ENCODE measurements at places on chromosomes 12 and 14.
A peak's percentile ranks its signal among the peaks of the same experiment; 100 is the strongest.

DNA sequence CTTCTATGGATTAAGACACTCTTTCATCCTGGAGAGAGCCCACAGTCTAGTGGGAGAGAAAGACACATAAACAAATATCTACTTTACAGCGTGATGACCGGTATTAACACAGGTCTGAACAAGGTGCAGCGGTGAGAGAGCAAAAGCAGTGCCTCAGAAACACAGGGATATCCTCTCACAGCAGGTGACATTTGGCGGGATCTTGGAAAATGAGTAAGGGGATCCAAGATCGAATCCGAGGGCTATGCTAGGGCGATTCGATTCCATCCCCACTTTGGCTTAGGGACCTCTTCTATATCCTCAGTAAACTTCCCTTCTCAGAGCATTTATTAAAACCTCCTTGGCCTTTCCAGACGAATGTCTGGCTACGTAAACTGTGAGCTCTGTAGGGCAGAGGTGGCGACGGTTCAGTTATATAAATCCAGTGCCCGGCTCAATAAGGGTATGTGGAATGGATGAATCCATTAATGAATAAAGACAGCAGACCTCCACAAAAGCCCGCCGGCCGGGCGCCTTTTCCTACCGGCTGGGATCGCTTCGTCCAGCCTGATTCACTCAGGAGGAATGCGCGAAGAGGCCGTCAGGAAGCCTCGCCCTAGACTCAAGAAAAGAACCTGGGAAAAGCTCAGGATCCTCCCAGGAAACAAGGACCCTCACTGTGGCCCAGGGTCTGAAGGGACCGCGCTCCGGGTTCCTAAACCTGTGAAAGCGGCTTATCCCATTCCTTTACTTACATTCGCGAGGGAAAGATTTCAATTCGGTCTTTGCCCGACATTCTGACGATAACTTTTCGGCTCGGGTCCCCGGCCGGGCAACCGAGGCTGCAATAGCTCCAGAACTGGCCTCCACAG lies 455 bp downstream of the ATP6V1D start:
- DNase-seq: peak; percentile 52

GRCh38 chr14:31090883-31091764 lies 64.9 kb upstream of the STRN3 start:
- no peak for DNase-seq

GRCh38 chr14:91341751-91342154 lies 75.9 kb downstream of the CCDC88C start:
- DNase-seq: no peak

DNA sequence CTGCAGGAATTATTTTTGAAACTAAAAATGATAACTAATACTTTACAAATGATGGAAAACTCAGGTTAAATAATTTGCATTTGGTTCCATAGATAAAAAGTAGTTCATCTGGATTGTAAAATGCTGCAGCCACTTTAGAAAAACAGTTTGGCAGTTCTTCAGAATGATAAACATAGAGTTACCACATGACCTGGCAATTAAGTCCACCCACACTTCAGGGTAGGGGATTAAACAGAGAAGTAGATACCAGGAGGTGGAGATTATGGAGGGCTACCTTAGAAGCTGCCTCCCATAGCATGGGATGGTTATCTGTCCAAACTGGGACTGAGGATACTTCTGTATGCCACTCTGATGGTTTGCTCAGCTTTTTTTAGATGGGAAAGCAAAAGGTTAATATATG lies 22.2 kb downstream of the ARF6 start:
- DNase-seq: no peak

DNA sequence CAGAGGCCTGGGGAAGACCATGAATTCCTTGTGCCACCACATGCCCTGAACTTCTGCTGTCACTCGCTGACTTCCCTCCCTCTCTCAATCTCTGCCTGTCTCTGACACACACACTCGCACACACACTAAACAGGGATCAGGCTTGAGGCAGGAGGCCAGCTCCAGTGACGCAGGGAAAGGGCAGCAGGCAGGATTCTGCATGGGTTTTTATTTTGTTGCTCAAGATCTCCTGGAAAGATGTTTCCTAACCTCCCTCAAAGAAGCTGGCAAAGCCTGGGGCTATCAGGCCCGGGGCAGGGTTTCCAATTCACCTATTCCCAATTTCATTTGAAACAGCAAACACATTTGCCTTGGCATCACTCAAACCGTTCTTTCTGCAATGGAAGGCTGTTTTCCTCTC lies 27.7 kb upstream of the PEX5 start:
- DNase-seq: no peak

- DNase-seq: no peak
Measured at GRCh38 chr12:56220611-56221231, 1.0 kb downstream of the RNF41 start.

DNA sequence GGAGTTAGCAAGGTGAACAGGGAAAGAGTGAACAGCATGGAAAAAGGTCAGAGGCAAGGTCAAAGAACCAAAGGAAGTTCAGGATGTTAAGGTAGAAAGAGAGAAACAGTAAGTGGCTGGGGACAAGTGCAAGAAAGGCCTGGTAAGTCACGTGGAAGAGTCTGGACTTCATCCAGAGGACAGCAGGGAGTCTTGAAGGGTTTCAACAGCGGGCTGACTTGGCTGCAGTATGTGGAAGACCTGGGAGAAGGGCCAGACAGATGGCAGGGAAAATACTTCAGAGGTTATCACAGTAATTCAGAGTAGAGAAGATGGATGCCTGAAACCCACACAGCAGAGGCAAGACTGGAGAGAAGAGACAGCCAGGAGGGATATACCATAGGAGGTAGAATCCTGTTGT lies 34.0 kb downstream of the CIT start:
- no peak for DNase-seq

DNA sequence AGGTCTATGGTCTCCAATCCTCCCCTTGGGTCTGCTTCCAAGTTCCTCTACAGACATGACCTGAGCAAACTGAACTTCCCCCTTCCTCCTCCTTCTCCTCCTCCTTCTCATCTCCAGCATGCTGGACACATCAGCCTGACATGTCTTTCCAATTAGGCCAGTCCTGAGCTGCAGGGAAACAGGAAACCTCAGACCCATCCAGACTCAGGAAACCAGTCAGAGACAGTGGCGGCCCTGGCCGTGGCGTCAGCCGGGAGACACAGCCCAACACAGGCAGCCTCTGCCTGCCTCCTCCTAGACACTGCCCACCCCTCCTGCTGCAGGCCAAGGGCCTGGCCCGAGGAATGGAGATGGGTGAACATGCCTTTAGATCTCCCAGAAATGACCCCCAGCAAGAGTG lies 468.8 kb downstream of the BCL11B start:
- DNase-seq: no peak

GRCh38 chr12:537772-538171 lies 78.0 kb downstream of the B4GALNT3 start:
- peak; percentile 74 for DNase-seq

- no peak for DNase-seq
Measured at GRCh38 chr12:108802101-108802961, 55.1 kb downstream of the SSH1 start.

DNA sequence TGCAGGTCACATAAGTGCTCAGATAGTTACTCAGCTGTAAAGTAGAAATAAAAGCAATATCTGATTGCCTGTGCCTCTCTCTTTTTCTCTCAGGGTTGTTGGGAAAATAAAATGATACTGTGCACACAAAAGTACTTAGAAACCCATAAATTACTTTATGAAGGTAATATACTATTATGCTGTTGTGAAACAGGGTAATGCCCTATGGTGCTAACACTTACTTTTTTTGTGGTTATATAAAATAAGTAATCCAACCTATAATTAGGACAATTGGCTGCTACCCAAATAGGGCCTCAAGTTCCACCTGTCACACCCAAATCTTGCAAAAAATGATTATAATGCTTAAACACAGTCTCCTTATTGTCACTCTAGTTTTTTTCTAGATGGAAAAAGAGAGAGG lies 50.6 kb downstream of the DAAM1 start:
- no peak for DNase-seq

GRCh38 chr12:120870415-120870814 lies 33.7 kb downstream of the SPPL3 start:
- DNase-seq: no peak

DNA sequence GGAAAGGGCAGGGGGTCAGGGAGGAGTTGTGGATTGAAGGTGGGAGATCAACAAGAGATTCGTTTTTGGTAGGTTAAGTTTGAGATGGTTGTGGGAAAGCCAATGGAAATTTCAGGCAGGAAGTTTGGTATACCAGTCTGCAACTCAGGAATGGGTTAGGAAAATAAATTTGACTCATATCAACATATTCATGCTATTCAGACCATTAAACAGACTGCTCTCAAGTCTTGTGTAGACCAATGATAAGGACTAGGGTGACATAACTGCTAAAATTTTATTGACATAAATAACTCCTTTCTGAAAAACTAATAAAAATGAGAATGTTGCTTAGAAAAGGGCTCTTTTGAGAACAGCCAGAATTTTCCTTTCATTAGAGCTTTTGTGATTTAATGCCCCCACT lies 60.0 kb downstream of the PLEKHA5 start:
- DNase-seq: no peak

GRCh38 chr14:75252254-75252837 lies 26.3 kb upstream of the FOS start:
- DNase-seq: no peak

DNA sequence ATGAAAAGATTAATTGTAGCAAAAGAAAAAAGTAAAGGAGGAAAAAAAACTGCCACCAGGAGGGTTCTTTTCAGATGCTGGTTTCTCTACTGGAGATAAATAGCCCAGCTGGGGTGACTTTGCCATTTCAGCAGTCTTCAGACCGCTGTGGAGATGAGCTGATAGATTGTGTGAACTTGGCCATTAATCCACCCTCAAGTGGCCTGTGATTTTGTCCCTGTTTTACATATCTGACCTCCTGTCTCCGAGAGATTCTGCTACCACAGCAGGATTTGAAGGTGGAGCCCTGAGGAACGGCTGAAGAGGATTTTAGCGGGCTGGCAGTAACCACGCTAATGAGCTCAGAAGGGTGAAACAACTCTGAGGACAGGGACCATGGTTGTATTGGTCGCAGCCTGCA lies 72.7 kb downstream of the WSCD2 start:
- DNase-seq: no peak

DNA sequence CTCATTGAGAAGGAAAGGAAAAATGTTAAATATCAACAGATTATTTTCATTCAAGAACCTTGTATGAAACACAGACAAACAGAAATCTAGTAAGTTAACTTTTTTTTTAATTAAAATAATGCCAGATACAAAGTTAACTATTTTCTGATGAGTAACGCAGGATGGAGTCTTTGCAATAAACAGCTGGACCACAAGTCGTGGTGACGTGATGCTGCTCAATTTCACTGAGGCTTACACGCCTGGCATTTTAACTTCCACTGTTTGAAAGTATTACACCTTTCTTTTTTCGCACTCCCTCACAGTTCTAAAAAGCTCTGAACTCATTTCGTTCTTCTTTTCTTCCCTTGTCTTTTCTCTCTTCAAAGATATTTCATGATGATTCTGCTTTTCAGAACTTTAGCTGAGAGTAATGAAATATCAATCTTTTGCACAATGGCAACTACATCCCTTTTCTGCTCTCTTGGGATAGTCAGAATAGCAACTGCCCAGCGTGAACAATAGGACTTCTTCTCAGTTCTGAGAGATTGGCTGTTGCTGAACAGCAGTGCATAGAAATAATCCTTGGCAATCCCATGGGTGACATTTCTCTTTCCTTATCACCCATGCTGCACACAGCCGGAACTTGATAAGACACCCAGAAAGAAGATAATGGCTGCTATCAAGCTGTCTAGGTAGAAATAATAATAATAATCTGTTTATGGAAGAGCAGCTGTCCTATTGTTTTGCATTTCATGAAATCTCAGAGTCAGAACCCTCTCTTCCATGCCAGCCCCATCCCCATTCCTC lies 160.5 kb downstream of the BTG1 start:
- DNase-seq: no peak

DNA sequence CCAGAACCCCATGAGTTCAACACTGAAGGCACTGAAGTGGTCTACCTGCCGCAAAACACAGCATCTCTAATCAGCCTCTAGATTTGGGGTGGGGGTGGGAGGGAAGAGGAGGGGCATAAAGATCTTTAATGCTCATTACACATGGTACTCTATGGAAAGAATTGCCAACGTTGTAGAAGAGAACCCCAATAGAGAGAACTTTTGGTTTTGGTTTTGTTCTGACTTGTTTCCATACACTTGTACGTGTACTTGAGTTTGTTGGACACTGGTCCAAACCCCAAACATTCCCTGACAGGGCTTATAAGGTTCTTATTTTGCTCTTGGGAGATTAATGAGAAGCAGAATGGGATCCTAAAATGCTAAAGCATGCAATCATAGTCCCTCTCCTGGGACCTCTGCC lies 31.0 kb downstream of the GNPTAB start:
- DNase-seq: no peak

- no peak for DNase-seq
Measured at GRCh38 chr12:66662179-66662578, 16.7 kb downstream of the GRIP1 start.

DNA sequence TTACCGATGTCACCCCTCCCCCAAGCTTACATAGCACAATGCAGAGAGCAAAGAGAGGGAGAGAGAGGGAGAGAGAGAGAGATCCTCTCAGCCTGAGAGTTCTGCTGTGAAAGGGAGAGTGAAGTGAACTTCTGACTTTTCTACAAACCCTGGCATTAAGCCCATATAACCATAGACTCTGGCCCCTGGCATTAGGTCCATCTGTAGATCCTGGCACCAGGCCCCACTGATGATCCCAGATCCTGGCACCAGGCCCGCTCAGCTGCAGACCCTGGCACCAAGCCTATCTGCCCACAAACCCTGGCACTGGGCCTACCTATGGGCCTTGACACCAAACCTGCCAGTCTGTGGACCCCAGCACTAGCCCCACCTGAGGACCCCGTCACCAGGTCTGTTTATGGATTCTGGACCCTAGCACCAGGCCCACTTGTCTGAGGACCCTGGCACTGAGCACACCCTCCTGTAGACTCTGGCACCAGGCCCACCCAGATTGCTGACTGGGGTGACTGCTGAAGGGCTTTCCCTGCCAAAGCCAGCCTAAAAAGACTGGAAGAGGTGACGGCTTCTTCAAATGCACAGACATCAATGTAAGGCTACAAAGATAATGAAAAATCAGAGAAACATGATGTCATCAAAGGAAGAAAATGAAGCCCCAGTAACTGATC lies 14.5 kb upstream of the KRT83 start:
- DNase-seq: no peak

GRCh38 chr12:42696406-42697149 lies 107.0 kb upstream of the PRICKLE1 start:
- no peak for DNase-seq

All from Caco-2 (cell line).